Stimulated activated CD4-positive, alpha-beta T cell treated with anti-CD3 and anti-CD28 coated beads, TNF-alpha, amount 100 ng/mL, for 1 hour (primary cell): ENCODE measurements at places on chromosomes 4 and X.

GRCh38 chr4:55947254-55947882 is 1.4 kb upstream of the CEP135 start:
- DNase-seq: no peak

DNA sequence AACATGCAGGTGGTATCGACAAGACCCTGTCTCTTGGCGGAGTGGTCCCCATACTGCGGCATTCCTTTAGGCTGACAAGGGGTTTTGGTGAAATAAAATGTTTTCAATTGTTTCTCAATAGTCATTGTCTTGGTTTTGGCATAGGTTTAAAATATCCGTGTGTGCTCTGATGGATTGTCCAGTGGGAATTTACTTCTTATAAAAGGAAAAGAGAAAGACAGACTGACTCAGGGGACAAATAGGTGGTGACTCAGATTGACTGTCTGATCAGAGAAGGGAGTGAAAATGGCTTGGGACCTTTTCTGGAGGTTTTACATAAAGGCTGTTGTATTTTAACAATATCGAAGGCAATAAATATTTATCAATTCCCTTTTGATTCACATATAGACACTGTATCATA is 129.8 kb downstream of the SORBS2 start:
- no peak for DNase-seq

GRCh38 chr4:55440786-55441185 is 45.0 kb downstream of the TMEM165 start:
- no peak for DNase-seq

DNA sequence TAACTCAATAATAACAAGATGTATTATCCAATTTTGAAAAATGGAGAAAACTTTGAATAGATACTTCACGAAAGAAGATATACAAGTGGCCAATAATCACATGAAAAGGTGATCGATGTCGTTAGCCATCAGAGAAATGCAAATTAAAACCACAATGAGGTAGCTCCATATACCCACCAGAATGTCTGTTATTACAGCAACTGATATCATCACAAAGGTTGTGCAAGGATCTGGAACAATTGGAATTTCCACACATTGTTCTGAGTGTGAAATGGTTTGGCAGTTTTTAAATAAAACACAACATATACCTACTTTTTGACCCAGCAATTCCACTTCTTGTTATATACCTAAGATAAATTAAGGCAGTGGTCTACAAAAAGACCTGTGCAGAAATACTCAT is 71.7 kb downstream of the IRS4 start:
- no peak for DNase-seq

DNA sequence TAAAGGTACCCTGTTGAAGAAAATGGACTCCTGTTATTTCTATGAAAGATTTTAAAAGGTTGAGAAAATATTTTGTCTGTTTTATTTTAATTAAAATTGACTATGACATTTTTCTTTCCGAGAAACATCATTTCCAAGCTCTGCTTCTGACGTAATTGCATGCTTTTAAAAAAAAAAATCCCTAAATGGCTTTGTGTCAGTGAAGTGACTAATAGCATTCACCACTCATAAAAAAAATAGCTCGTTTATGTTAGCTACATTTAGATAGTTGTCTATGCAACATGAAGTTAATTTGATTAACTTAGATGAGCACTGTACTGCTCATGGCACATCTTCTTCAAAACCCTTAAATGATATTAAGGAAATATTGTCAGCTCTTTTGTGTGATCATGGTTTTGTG is 105.1 kb upstream of the KLHL13 start:
- no peak for DNase-seq

GRCh38 chr4:146381263-146381872 is 140.4 kb downstream of the SLC10A7 start:
- no peak for DNase-seq

GRCh38 chr4:77175201-77175611 is 18.2 kb downstream of the CCNG2 start:
- no peak for DNase-seq

- DNase-seq: no peak
Observed at GRCh38 chr4:153785910-153786721, 2.8 kb downstream of the SFRP2 start.

DNA sequence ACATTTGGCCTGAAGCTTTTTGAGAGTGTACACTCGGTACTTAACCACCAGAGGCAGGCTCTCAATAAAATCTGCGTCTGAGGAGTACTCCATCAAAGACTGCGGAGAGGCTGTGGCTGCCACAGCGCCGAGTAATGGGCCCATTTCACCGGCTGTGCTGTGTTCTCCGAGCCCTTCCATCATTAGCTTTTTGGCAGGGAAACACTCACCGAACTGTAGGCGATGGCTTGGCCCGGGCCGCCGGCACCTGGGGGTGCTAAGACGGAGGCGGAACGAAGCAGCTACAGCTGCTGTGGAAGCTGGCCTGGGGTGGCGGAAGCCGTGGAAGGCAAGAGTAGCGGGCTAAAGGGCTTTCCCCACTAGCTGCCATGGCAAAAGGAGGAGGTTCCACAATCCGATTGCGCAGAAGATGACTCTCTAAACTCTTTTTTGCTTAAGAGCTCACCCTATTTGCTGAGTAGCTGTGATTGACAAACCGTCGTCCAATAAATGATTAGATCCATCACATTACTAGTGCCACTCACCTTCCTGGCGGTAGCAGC is 48.5 kb upstream of the PABPC1L2A start:
- DNase-seq: no peak

DNA sequence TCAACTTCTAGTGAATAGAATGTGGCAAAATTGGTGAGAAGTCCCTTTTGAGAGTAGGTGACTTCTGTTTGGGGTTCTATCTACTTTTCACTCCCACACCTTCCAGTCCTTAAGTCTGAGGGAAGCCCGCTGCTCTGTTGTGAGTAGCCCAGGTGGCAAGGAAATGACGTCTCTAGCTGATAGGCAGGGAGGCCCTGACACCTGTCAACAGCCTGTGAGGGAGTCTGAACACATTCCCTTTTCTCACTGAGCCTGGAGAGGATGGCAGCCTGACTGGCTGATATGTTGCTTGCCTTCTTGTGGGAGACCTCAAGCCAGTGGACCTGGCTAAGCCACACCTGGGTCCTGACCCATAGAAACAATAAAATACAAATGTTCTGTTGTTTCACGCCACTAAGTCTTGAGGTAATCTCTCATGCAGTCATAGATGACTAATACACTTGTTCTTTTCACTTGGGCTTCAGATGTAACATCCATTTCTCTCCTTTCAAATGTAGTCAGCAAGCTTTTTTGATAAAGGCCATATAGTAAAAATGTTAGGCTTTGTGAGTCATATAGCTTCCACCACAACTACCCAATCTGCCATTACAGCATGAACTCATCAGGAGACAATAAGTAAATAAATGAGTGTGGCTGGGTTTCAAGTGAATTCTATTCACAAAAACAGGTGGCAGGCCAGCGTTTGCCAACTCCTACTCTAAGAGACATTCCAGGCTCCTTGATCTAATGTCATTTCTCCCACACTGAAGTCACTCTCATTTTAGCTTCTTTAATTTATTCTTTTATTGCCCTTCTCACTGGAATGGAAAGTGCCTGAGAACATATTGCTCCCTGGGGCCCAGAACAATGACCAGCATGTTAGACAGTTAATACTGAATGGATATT is 265.1 kb upstream of the MAD2L1 start:
- DNase-seq: no peak

DNA sequence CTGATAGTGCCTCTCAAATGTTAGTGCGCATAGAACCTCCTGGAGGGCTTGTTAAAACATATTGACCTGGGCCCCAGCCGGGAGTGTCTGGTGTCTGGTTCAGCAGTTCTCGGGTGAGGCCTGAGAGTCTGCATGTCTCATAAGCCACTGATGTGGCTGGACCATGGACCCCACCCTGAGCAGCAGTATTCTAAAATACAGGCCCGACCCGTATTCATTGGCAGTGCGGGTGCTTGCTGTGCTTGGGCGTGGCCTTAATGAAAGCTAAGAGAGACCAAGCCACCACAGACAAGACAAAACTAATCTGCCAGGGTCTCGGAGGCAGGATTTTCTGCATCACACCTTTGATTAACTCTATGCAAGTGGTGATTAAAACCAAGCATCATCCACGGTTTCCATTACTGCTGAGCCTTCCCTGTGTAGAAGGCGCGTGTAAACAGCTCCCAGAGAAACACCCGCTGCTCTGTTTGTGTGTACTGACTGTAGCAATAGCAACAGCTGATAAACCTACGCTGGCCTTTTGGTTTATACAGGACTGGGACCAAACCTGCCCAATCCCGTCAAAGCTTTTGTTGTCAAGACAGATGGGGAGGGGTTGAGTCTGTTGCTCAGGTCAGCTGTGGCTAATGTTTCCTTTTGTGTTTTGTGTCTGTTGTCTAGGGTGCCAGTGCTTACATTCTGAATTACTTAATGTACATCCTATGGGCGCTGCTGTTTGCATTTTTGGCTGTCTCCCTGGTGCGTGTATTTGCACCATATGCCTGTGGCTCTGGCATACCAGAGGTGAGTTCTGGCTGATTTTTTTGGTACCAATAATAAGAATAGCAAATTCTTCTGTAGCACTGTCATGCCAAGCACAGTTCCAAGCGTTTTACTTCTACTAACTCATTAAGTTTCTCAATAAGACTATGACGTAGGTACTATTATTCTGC is 40.8 kb downstream of the CLCN4 start:
- DNase-seq: no peak

GRCh38 chrX:115234461-115234860 is 565 bp upstream of the LRCH2 start:
- no peak for DNase-seq

- no peak for DNase-seq
Observed at GRCh38 chr4:31662951-31663350, 942.8 kb downstream of the PCDH7 start.

DNA sequence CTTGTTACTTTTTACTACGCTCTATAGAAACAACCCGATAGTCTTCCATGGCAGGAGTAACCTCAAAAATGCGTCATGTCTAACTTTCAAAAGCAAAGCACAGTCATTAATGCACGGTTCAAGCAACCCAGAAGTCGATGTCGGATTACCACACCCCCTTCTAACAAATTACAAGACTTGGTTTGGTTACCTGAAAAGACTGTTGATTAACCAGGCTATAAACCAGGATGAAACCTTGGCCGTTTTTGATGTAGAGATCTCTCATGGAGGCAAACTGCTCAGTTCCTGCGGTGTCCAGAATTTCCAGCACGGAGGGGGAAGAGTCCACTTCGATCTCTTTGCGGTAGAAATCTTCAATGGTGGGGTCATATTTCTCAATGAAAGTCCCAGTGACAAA is 2.4 kb downstream of the RAP2C start:
- no peak for DNase-seq

GRCh38 chrX:100263650-100264049 is 146.4 kb downstream of the PCDH19 start:
- DNase-seq: no peak

- DNase-seq: no peak
Observed at GRCh38 chr4:88600176-88600838, 8.0 kb downstream of the HERC3 start.

DNA sequence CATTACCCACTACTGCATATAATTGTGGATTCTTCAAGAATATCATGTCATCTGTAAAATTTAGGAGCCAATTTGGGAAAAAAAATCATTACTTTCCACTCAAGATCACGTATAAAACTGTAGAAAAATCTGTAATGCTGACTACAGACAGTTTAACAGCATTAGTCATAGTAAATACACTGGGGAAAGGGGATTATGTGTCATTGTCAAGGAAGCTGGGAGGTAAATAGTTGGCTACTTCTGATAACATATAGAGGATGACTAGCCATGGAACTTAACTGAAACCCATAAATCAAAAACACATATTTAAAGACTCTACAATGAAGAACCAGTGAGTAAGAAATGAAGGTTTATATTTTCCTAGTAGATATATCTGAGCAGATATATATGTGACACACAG is 1666.4 kb upstream of the IGFBP7 start:
- DNase-seq: no peak

GRCh38 chrX:127490000-127490399 is 562.2 kb downstream of the ACTRT1 start:
- DNase-seq: no peak

DNA sequence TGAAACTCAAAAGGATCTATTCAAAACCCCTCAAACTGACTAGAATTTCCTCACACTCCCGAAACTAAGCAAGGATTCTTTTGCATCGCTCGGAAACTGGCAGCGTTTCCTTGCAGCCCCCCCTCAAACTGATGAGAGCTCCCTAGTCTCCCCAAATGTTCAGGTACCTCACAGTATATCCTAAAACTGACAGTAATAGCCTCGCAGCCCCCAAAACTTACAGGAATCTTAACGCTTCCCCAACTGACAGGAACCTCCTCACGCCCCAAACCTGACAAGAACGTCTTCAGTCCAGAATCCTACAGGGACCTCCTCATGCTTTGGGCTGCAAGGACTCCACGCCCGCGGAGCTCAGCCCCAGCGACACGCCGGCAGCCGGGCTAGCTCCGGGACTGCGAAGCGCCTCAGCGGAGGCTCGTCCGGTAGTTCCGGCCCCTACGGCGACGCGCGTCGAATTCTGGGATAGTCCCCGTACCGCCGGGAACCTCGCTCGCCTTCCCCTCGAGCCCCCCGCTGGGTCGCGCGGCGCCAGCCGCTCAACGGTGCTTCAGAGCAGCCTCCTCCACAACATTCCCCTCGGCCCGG is 640 bp downstream of the PHF8 start:
- DNase-seq: no peak

DNA sequence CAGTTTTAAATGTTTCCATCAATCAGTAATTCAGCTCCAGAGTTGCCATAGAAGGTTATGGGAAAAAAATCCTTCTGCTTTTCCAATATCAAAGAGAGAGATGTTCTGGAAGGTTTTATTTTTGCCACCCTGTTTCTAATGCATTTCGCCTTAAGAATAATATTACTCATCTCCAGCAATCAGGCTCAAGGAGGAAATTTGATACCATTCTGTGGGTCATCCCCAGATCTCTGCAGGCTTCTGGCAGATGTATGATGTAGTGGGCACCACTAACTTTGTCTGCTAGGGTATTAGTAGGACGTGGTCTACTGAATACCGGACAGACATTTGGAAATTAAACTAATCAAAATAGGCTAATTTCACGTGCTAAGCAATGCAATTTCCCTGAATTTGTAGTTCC is 645.4 kb upstream of the TENM3 start:
- DNase-seq: no peak

DNA sequence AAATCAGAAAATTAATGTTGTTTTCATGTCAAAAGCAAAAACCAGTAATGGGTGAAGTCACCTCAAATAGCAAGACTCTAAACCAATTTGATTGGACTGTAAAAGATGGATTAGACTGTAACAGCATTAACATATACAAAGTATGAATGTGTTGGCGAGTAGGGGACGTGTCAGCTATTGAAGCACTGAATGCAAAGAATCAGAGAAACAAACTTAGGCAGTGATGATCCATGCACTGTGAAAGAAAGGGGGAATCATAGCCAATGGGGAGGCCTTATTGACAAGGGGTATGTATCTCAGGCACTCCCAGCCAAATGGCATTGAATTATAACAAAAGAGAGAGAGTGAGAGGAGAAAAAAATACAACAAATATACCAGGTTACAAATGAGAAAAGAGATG is 30.5 kb upstream of the EIF4E start:
- no peak for DNase-seq

GRCh38 chr4:184613405-184613804 is 35.8 kb downstream of the CASP3 start:
- no peak for DNase-seq
